ENCODE measurements at places on chromosomes 4 and X. TPM values are rescaled to one million over a fixed set of nuclear protein-coding genes. Genes with fewer than 3 reads are reported as not detected.

The AADAT gene
- 4.7 TPM for total RNA-seq

The IL3RA gene
- not detected for total RNA-seq

The FAT1 gene
- 519 TPM for total RNA-seq

The PRRG1 gene
- total RNA-seq, result 16.1 TPM

The EVC2 gene
- 5.9 TPM for total RNA-seq

The ATP1B4 gene
- total RNA-seq, result not detected

The TMPRSS11E gene
- total RNA-seq, result not detected

The ABCG2 gene
- 1.4 TPM for total RNA-seq

The HS6ST2 gene
- not detected for total RNA-seq

The FBXW7 gene
- total RNA-seq, result 64.7 TPM

The RHOH gene
- not detected for total RNA-seq

The HELT gene
- total RNA-seq, result not detected

The RS1 gene
- total RNA-seq, result not detected

The GIMD1 gene
- not detected for total RNA-seq

The S100G gene
- not detected for total RNA-seq

The GPC3 gene
- not detected for total RNA-seq

The ITIH6 gene
- not detected for total RNA-seq

The RNF150 gene
- total RNA-seq, result 18.1 TPM

The CENPI gene
- total RNA-seq, result 24.2 TPM

The STATH gene
- total RNA-seq, result not detected

The SPANXN4 gene
- total RNA-seq, result not detected

The SH2D1A gene
- not detected for total RNA-seq

The C4orf51 gene
- not detected for total RNA-seq

The GRID2 gene
- total RNA-seq, result not detected

The CSAG1 gene
- total RNA-seq, result not detected

The DGKK gene
- total RNA-seq, result not detected

All from IMR-90 (cell line).